Renal cortex interstitium (tissue), 15 donors: ENCODE measurements at places on chromosomes 6 and 20.

DNA sequence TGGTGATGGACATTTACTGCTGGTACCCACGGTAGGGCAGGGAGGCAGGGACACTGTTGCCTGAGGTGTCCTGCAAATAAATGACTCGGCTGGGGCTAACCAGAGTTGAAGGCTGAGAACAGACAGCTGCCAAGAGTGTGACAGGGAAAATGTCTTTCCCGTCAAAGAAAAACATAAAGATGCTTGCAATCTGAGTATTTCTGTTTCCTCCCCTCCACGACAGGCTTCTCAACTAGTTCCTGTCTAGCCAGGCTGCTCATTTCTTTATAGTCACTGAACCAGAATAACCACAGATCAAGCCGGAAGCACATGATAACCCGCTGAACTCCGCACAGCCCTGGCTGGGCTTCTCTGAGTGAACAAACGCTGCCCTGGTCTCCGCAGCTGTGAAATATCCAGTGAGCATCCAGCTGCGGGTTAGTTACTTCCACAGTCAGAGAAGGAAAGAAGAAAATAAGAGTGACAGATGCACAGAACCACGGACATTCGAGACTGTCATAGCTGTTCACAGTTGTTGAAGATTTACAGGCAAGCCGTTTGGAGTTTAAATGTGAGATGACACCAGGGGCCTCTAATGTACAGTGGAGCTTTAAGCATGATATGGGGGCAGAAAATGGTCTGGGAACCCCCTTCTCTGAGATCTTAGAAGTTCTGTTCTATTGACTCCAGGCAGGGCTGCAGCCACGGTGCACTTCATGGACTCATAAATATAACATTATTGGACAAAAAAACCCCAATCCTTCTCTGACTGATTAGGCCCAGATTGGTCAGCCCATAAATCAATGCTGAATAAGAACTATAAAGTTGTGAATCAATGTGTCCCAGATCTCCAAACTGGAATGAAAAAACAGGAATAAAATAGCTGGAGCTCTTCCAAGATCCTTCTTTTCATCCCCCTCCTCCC, 299.9 kb upstream of the SUPT3H start:
- DNase-seq: peak; percentile 66

- peak; percentile 47 for DNase-seq
Measured at GRCh38 chr6:129140526-129140925, 257.6 kb downstream of the LAMA2 start.

- no peak for DNase-seq
Measured at GRCh38 chr6:89392823-89393222, 19.2 kb downstream of the RRAGD start.

- no peak for DNase-seq
Measured at GRCh38 chr6:44496665-44497369, 109.3 kb downstream of the CDC5L start.

GRCh38 chr20:21002486-21002885, 103.7 kb downstream of the LINC00237 start:
- DNase-seq: no peak

DNA sequence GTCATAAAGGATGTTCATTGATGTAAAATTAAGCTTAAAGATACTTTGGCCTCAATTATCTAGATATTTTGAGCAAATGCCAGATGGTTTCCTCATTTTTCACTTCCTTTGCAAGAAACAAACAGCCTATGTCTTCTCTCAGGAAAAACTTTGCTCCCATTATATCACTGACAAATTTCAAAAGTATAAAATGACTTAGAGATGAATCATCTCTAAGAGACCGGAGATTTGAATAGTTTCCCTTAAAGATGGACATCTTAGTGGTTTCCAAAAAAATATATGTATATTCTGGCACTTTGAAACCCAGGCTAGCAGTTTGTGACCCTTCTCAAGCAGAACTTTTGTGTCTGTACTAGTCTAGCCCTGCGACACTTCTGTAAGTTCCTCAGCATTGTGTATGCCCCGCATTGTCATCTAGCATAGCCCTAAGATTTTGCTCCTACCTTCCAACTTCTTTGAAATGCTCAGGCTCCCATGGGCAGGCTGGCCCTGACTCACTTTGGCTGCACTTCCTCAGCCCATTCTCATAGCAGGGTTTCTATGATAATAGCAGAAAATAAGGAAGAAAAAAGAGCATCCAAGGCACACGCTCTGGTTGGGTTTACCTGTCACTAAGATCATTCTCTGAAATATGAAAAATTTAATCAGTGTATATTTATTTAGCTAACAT, 25.7 kb upstream of the POU3F2 start:
- no peak for DNase-seq

DNA sequence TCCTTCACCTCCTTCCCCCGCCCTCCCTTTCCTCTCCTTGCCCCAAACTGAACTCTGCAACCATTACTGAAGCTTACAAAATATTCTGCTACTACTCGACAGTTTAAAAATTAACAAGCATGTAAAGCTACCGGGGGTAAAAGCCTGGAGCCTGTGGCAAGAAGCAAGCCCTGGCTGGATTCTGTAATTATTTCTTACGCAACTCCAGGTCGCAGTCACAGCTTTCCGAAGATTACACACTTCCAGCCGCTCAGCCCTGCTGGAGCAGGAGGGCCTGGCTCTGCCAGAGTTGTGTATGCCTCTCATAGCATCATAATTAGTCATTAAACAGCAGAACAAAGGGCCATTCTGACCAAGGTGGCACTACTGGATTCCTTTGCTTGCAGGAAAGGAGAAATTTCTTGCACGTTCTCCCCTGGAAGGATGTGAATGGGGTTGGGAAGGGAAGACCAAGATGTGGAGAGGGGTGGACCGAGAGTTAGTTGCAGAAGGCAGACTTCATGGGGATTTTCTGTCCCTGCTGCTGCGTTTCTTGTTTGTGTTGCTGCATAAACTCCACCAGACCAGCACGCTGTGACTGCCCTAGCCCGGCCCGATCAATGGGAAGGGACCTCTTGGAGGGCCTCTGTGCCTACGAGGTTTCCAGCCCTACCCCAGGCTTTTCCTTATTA, 23.6 kb downstream of the FOXQ1 start:
- peak; percentile 73 for DNase-seq

DNA sequence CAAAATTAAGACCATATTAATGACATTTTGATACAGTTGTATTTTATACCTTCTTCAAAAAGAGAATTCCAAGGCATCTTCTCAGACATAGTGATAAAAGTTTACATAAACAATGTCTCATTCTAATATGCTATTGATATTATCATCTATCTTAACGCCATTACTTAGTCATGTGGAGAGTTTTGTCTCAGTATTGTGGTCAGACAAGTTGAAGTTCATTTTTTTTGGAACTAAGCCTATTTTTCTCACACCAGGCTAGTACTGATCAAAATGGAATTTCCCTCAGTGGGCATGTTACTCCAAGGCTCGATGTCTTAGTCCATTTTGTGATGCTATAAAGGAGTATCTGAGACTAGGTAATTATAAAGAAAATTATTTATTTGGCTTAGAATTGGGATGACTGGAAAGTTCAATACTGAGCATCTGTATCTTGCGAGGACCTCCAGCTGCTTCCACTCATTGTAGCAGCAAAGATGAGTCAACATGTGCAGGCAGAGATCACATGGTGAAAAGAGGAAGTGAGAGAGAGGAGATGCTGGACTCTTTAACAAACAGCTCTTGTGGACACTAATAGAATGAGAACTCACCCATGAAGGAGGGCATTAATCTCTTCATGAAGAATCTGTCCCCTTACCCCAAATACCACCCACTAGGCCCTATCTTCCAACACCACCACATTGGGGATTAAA, 825.5 kb upstream of the MANEA start:
- DNase-seq: no peak

DNA sequence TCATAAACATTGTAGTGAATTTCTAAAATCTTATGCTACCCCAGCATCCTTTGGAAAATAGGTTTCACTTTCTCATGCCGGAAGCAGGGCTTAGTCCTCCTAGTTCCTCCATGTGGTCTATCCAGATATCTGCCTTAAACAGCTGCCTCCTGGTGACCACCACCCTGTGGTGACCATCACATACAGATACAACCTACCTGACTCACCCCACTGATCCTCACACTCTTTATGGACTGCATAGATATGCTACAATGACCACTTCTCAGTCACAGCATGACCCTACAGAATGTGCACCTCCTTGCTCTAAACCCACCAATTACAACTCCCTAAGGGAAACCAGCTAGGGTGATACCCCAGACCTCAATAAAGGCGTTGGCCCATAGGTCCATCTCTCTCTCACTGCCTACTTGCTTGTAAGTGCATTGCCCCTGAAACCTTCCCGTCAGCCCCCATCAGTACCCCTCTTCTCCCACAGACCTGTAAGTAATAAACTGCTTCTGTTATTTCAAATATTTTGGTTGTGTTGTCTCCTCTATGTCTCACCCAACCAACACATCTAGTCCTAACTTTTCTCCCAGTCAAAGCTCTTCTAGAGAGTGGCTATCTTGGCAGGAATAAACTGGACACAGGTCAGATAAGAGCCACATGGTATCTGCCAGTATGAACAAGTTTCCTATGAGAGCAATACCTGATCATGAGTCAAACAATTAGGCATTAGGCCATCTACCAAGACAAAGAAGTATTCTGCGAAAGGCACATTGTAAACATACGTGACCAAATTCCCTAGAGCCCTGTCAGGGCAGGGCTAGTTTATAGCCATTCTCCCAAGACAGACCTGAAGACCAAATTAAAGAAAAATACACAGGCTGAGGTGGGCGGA, 39.4 kb upstream of the PLEKHG1 start:
- DNase-seq: no peak

GRCh38 chr6:169038691-169039090, 215.0 kb downstream of the THBS2 start:
- no peak for DNase-seq

DNA sequence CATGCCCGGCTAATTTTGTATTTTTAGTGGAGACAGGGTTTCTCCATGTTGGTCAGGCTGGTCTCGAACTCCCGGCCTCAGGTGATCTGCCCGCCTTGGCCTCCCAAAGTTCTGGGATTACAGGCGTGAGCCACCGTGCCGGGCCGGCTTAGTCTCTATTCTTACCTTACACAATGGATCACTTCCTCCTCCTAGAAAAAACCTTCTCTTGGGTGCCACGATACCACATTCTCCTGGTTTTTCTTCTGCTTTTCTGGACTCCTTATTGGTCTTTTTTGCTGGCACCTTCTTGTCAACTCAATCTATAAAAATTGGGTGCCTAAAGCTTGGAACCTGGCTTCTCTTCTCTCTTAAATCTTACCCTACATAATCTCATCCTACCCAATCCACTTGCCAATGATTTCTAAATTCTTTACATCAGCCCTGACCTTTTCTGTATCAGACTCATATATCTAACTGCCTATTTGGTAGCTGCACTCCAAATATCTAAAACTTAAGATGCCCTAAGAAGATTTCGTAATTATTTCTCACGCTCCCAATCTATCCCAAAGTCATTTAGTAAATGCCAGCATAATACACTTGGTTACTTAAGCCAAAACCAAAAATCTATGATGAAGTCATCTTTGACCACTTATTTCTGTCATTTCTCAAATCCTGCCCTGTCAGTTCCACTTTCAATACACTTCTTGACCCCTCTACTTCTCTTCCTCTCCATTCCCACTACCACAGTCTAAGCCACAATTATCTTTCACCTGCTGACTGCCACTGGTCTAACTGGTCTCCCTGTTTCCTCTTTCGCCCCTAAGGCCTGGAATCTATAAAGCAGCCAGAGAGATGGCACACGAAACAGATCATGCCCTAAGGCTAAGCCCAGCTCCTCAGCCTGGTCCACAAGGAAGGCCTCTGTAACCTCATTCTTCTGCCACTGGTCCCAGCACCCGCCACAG, 43.2 kb downstream of the ELMO2 start:
- DNase-seq: no peak

GRCh38 chr20:49608752-49609670, 41.1 kb upstream of the PTGIS start:
- no peak for DNase-seq

GRCh38 chr6:122066200-122066599, 333.3 kb upstream of the HSF2 start:
- DNase-seq: no peak

DNA sequence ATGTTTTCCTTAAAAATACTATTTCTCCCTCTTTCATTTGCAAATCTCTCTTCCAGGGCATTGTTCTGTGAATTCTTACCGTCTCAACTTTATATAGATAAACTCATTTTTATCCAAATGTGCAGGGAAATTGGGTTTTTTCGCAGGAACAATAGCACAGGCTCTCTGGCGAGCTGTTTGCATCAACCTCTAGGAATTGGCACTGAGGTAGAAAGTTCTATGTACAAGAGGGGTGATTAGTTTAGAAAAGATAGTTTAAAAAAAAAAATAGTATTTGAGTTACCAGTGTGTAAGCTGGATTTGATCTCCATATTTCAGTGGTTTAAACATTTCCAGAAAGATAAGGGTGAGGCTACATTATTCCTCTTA, 129.7 kb upstream of the BTN3A2 start:
- DNase-seq: no peak

DNA sequence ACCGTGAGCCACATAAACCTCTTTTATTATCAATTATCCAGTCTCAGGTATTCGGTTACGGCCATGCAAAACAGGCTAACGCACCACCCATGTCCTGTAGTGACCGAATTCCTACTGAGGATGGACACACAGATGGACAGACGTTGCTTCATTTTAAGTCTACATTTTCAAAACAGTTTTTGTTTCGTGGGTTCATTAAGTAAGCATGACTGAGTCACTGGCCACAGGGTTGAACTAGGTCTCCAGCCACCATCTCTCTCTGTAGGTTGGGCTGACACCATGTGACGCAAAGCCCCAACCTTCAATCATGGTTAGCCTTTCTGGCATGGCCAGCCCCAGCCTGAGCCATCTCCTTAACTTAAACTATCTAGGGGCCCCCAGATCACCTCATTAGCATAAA, 110.0 kb upstream of the SLC22A23 start:
- DNase-seq: no peak

- DNase-seq: no peak
Measured at GRCh38 chr6:29081312-29081711, 5.8 kb downstream of the OR2B3 start.

GRCh38 chr6:10415617-10416480, 975 bp upstream of the TFAP2A start:
- no peak for DNase-seq

DNA sequence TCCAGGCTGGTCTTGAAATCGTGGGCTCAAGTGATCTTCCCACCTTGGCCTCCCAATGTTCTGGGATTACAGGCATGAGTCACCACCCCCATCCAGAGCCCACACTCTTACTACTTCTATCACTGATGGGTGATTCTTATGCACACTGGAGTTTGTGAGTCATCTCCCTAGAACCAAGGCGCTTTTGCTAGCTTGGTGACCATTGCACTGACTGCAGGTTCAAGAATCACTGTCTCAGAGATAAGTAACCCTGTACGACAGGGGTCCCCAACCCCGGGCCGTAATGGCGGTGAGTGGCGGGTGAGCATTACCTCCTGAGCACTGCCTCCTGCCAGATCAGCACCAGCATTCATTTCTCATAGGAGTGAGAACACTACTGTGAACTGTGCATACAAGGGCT, 118.8 kb downstream of the MAP3K7 start:
- DNase-seq: no peak

- DNase-seq: peak; percentile 63
Measured at GRCh38 chr6:160198606-160199211, 59.9 kb downstream of the SLC22A2 start.

GRCh38 chr20:58742668-58743566, 50.3 kb downstream of the NPEPL1 start:
- DNase-seq: no peak

- no peak for DNase-seq
Measured at GRCh38 chr20:7291323-7291943, 523.9 kb downstream of the BMP2 start.
